Left ventricle myocardium superior (tissue), 1 donor: ENCODE measurements at places on chromosomes 1 and 21. TPM values are rescaled to one million over a fixed set of nuclear protein-coding genes. Genes with fewer than 3 reads are reported as not detected.

DNA sequence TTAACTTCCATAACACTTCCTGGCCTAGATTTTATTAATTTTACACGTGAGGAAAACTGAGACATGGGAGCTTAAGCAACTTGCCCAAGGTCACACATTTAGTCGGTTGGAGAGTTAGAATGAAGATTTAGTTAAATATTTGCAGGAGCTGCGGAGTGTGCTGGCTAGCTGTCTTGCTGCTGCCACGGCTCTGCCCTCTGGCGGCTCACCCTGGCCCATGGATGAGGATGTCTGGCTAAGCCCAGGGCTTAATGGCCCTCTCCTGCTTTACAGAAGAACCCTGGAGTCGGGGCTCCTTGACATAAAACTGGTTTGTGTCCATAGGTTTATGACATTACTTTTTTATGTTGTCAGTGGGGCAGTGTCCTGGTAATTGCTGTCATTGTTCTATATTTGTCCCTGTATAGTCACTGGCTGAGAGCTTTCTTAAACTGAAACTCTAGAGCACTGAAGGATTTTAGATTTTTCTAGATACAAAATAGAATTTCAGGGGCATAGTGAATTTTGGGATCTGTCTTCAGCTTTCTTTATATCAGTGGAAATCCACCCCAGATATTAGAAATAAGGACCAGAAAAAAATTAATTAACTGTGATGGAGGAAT lies 88.9 kb upstream of the WLS start:
- peak; percentile 81 for DNase-seq

DNA sequence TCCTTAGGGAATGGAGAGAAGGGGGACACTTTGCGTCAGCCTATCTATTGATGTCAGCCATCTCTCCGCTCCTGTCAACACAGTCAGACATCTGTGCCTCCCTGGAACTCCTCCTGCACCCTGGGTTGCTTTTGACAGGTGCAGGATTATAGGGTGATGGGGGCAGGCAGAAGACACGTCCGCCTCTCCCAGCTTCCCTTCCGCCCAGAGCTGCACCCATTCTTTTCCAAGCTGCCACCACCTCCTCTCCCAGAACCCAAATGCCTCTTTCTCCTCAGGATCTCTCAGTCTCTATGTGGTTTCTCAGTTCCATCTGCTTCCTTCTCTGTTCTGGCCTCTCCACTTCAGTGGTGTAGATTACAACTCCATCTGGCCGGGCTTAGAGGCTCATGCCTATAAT lies 17.1 kb upstream of the KIF1B start:
- no peak for DNase-seq

DNA sequence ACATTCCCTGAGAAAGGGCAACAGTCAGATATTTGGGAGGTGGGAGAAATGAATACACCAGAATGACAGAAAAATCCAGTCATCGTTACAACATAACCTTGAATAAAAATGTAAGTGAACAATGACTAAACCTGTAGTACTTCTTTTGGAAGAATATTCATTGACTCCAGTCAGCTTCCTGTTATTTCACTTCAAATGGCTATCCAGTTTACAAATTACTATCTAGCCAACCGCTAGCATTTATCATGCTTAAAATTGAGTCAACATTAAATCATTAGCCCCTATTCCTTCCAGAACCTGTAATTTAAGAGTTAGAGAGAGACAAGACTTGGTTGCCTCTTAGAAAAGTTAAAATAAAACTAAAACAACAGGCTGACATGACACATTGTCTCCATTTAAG lies 33.6 kb downstream of the WLS start:
- DNase-seq: no peak

DNA sequence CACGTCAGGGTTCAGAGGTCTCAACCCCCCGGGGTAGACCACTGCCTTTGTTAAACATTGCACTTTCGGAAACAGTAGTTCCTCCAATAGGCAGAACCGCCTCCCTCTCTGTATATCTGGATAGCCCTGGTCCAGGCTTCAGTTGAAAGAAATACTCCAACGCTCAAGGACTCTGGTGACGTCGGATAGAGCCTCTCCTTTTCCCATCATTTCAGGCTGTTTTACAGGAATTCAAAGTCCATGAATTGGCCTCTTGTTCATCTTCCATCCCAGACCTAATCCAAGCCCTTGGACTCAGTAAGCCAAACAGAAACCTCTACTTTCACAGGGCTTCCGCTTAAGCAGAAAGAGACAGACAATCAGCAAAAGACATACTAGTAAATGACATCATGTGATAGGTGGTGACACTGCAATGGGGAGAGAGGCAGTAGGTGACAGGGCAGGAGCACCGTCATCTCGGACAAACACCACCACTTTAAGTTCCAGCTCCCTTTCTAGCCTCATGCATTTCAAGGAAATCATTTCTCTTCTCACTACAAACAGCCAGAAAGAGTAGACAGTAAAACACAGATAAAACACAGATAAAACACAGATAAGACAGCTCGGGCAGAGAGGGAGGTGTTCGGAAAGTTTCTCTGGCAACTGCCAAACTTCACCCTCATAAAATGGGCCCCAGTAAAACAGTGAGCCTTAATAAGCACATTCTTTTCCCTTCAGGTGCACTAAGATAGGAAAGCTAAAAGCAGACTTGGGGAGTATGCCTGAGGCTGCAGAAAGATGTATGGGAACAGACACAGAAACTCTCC lies 2.3 kb upstream of the PLA2G2A start:
- DNase-seq: no peak

- DNase-seq: no peak
Observed at GRCh38 chr1:31551208-31551607, 25.1 kb upstream of the TINAGL1 start.

- no peak for DNase-seq
Observed at GRCh38 chr1:197618061-197618460, 157.2 kb downstream of the DENND1B start.

DNA sequence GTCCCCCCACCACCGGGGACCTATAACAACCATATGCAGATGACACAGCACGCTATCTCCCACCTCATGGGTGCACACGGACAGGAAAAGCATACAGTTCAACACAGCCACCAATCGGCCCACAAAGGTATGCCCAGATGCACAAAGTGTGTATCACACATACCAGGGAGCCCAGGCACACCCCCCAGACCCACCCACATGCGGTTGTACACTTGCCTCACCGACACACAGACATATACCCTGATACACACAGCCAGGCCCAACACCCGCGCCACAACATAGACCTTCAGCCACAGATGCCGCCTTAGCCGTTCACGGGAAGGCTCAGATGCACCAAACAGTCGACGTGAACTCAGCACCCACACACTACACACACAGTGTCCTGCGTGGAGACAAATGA lies 5.5 kb downstream of the CROCC start:
- no peak for DNase-seq

GRCh38 chr1:66300972-66301451 lies 232.9 kb upstream of the SGIP1 start:
- no peak for DNase-seq

GRCh38 chr21:44434936-44435635 lies 20.2 kb upstream of the LRRC3 start:
- no peak for DNase-seq

GRCh38 chr1:76955652-76956051 lies 88.4 kb downstream of the ST6GALNAC5 start:
- DNase-seq: no peak

GRCh38 chr1:57093122-57093521 lies 127.3 kb upstream of the C8B start:
- no peak for DNase-seq

GRCh38 chr1:235278915-235279292 lies 49.1 kb downstream of the ARID4B start:
- DNase-seq: no peak

- no peak for DNase-seq
Observed at GRCh38 chr1:5658340-5659316, 333.6 kb downstream of the NPHP4 start.

- no peak for DNase-seq
Observed at GRCh38 chr21:27369978-27370571, 403.2 kb upstream of the ADAMTS5 start.

The LHX8 gene
- not detected for total RNA-seq

The PCSK9 gene
- not detected for total RNA-seq

The DNASE2B gene
- not detected for total RNA-seq

The AMIGO1 gene
- total RNA-seq: 18.4 TPM

The GPR37L1 gene
- 0.07 TPM for total RNA-seq

The FAM72D gene
- total RNA-seq: not detected
